ENCODE measurements at places on chromosomes 1 and 21.

DNA sequence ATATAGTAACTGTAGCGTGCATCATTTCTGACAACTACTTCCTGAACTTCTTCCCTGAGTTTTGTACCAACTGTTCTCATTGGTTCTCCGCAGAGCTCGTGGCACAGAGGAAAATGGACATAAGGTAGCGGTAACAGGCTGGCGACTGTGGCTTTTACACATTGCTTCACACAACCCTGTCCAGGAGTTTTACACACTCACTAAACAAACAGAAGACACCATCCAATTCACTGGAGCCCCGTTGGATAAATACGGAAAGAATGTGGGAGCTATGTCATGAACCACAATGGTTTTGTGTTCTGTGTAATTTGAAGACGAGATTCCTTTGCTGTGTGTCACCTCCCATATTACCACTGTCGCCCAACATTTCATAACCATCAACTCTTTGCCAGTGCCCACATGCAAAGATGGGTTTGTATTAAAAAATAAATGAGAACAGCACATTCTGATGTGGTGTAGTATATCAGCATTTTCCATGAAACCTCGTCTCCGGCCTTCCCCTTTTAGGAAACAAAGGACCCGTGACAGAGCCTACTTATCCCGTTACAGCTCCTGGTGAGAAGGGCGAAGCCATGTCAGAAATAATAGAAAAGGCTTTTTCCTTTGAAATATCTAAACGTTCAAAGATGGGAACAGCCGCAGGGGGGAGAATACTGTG, 47.4 kb upstream of the ENAH start:
- peak; percentile 96 for DNase-seq

DNA sequence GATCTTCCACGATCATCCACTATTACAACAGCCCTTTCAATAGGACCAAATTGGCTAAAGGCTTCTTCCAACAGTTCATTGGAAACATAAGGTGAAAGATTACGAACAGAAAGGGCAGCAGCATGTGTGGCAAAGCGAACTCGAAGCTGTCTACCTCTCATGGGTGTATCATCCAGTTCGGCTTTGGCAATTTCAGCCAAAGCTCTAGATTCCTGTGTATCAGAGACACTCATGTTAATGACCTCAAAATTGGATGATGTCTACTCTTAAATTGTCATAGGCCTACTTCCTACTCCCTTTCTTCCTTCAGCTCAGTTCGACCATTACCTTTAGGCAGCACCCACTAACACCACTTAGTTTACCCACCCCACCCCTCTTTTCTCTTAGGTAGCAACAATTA, 2.2 kb downstream of the SFPQ start:
- no peak for DNase-seq

DNA sequence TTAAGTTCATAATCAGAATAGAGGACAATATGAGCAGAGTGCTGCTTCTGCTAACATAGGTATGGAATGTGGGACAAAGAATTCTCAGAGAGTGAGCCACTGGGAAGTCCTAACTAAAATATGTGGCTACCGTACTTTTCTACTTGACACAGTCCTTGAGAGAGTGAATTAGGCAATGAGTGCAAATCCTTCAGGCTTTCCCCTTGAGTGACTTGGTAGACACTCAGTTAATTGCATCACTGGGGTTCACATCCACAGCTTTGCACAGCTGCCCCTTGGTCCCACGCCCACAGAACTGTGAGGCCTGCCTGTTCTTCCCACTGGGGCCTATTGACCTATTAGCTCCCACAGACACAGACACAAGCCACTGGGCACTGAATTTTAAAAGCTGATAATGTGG, 40.5 kb upstream of the PAXBP1 start:
- DNase-seq: no peak

DNA sequence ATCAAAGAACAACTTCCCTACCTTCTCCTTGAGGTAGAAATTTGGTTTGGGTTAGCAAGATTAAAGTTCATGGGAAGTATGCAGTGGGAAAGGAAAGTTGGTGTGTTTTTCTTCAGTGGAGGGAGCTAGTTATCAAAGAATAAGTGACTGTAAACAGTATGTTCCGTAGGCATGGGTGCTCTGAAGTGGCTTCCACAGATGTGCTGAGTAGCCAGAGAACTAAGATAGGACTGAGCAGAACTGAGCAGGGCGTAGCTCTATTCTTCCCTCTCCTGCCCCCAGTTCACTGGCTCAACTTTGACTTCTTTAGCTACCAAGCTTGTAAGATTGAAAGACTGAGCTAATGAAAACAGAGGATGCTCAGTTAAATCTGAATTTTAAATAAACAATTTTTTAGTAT, 3.4 kb downstream of the ADCY10 start:
- DNase-seq: peak; percentile 31

DNA sequence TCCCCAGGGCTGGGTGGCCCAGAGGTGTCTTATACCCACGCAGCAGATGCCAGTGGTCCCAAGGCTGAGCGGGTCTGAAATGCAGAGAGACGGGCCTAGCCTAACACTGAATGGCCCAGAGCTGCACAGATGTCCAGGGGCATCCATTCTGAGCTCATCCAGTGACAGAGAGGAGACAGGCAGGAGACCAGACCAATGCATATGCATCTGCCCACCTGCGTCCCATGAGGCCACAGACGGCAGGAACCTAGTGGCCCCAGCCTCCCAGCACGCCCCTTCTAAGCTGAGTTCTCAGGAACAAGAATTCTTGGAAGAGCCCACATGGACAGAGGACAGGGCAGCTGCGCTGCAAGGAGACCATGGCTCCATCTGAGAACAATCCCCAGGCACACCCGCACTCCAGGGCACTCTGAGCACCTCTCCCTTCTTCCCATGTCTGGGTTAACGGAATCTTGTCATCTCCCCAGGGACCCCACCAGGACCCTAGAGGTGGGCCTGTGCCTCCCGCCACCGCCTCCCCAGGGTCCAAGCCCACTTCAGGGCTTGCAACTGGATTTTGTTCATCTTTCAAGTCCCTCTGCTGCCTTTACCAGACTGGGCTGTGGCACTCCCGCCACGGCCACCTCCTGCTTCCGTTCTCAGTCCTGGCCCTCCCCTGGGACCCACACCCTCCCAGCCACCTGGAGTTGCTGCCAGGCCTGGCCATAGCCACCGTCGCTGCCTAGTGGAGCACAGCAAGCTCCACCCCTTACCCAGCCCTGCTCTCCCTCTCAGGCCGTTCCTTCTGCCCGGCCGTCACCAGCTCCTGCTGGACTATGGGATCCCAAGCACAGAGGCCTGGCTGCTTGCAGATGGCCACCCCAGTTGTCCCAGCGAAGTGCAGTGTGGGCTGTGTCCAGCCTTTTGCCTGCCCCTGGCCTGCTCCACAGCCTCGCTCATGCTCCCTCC, 3.3 kb downstream of the WNT3A start:
- no peak for DNase-seq

GRCh38 chr1:183291216-183291762, 105.2 kb downstream of the LAMC2 start:
- DNase-seq: no peak

DNA sequence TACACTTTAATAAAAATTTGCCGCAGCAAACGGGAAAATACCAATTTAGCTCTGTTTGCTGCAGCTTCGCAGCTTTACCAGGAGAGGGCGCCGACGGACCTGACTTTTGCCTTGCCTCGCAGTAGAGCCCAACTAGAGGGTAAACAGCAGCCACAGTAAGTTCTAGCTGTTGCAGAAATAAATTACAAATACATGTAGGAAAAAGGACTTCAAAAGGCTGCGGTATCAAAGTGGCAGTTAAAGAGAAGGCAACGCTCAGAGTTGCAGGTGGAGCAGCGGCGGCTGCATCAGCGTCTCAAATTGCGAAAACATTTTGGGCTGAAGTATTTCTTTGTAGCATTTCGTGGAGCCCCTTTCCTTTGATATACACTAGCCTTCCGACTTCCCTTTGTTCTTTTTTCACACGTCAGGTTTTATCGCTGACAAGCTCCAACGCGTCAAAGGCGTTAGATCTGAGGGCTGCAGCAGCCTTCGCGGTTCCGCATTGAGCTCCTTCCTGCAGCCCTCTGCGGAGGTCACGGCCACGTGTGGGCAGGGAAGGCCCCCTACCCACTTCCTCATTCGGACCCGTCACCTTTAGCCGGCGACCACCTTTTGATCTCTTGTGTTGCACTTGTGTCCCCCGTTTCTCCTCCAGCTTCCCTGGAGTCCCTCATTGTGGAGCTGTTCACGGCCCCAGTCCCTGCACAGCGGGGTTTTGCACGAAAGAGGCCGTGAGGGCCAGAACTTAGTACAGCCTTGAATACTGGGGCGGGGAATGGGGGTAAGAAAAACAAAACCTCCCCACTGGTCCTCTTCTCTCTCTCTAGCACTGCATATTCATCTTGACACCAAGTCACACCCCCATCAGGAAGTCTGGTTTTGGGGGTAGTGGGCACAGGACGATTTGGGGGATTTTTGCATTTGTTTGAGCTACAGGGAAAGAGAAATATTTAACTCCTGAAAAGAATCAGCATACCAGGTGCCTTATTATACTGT, 72.8 kb downstream of the S1PR1 start:
- peak; percentile 75 for DNase-seq

GRCh38 chr1:18705811-18706210, 75.2 kb downstream of the PAX7 start:
- no peak for DNase-seq

- DNase-seq: no peak
Observed at GRCh38 chr21:33064623-33065390, 5.1 kb upstream of the OLIG1 start.

DNA sequence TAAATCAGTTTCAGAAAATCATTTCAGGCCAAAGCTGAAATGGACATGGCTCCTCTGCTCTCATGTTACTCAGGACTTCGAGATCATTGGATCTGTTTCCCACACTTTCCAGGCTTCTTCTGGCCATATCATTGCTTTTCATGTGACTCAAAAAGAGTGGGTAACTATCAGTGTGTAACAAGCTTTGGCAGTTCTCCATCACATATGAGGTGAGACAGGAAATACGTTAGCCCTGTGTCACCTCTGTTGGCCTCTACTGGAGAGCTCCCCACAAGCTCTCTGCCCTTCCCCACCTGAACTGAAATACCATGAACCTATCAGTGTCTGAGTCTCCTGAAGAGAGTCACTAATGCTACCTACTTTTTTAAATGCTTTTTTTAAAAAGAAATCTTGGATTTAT, 128.2 kb downstream of the LBR start:
- DNase-seq: no peak
